ENCODE measurements at places on chromosomes 6 and 20.

DNA sequence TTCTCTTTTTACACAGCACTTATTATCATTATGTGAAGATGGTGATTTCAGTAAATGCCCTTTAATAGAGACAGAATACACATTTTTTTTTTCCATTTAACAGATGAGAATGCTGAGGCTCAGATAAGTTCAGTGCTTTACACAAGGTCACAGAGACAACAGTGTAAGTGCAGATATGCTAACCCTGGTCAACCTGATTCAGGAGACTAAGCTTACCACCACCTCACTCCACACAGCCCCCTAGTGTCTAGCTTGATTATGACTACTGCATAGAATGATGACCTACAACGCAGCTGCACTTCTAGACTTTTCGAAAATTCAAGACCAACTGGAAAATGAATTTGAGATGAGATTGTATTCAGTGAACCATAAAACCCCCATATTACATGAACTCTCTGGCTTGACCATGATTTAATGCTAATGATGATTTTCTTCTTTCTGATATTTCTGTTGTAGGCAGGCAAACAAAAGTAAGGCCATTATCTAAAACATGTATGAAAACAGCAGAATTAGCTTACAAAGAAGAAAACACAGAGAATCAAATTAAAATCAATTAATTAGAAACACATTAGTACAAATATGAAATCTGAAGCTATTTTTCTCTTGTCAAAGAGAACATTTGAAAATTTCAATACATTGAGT, 212.1 kb upstream of the PHACTR1 start:
- DNase-seq = no peak

DNA sequence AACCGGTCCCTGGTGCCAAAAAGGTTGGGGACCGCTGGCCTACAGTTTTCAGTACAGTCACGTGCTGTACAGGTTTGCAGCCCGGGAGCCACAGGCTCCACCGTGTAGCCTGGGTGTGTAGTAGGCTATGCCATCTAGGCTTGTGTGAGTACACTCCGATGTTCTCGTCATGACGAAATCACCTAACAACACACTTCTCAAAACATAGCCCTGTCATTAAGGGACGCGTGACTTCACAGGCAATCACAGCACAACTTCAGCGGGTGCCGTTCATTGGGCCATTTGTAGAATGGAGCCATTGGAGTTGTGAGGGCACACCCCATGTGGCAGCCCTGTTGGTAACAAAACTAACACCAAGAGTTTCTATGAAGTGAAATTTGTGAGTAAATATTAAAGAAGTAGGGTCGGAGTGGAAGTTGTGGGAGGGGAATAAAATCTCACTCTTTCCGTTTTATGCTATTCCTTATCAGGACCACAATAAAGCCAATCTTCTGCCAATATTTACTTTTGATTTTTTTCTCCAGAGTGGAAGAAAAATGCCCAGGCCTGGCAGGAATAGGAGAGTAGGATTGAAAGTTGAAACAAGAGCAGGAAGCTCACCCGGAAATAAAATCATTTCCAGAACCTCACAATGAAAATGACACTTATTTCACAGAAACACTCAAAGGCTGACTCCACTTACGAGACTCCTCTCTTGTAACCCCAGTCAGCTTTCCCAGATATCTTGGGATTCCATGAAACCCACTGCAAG, 63.7 kb upstream of the PTPN1 start:
- no peak for DNase-seq

GRCh38 chr6:131400054-131400778, 172.8 kb upstream of the ARG1 start:
- DNase-seq = no peak

GRCh38 chr6:14091339-14091978, 26.1 kb upstream of the CD83 start:
- DNase-seq = peak; percentile 12

- no peak for DNase-seq
Measured at GRCh38 chr6:30211899-30212298, 1.3 kb downstream of the TRIM26 start.

- DNase-seq = no peak
Measured at GRCh38 chr20:23059846-23060245, 10.4 kb upstream of the THBD start.

- DNase-seq = no peak
Measured at GRCh38 chr6:50653253-50653652, 60.1 kb upstream of the TFAP2D start.

DNA sequence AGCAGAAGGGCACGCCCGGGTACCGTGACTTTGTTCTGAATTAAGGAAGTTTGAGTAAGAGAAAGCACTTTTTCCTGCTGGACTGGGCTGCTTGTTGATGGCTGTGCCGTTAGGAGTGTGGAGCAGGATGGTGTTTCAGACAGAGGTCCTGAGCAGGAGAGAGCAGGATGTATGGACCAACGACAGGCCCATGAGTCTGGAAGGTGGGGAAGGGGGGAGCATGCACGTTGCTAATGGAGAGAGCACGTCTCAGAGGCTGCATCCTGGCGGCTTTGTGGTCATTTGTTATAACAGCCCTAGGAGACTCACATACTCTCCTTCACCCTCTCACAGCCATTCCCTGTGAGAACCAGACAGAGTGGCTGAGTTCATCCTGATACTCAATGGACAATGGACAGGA, 56.8 kb downstream of the PHACTR3 start:
- no peak for DNase-seq

GRCh38 chr6:8236956-8237355, 134.6 kb upstream of the EEF1E1 start:
- no peak for DNase-seq

DNA sequence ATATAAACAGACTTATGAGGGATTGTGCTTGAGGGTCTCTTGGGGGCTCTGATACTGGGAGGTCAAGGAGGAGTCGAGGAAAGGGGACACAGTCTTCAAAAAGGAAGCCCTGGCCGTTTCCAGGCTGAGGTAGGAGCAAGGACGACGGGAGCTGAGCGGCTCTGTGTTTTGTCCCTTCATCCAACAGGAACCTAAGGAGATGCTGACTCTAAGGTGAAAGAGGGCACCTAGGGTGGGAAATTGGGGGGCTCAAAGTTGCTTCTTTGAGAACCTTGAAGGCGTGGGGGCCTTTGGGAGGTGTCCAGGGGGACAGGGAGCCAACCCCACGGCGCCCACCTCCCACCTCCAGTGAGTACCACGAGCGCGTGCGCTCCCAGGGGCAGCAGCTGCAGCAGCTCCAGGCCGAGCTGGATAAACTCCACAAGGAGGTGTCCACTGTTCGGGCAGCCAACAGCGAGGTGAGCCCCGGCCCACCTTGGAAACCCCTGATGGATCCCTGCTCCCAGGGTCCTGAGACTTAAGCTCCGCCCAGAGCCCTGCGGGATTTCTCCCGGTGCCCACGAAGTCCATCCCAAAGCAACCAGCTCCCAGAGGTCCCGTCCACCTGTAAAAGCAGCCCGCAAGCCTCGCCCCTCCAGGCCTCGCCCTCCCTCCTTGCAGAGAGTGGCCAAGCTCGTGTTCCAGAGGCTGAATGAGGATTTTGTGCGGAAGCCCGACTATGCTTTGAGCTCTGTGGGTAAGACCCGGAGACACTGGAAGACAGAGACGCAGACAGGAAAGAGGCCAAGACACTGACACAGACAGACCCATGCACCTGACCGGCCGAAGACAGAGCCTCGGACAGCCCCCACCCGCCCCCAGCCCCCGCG, 2.9 kb downstream of the SPAG4 start:
- no peak for DNase-seq

DNA sequence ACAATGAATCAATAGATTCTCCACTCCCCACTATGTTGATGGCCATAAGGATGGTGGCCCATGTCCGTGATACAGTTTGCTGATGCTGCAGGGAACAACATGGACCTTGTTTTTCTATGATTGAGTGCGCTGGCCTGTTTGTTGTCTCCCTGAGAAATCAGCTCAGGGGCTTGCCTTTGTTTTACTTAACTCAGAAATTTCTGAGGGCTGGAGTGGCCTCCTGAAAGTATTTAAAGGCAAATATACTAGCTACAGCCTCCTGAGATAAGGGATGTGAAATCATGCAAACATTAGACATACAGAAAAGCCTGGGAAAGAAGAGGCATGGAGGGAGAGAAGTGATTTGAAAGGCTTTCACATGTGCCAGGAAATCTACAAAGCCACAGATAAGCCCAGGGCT, 170.3 kb upstream of the FLRT3 start:
- DNase-seq = no peak

DNA sequence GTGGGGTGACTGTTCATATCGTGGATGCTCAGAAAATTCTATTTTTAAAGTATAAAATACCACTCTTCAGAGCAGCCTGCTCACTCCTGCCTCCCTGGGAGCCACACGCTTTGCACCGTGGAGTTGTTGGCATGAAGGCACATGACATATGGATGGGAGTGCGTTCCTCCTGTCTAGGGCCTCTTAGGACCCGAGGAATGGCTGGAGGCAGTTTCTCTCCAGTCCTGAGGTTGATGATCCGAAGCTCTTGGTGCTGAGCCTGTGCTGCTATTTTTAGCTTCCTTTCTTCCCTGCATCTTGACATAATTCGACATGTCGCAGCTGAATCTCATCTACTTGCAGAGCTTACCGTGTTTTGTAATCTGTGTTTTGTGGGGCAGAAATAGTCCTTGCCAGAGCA, 73.9 kb downstream of the PHACTR3 start:
- DNase-seq = no peak

DNA sequence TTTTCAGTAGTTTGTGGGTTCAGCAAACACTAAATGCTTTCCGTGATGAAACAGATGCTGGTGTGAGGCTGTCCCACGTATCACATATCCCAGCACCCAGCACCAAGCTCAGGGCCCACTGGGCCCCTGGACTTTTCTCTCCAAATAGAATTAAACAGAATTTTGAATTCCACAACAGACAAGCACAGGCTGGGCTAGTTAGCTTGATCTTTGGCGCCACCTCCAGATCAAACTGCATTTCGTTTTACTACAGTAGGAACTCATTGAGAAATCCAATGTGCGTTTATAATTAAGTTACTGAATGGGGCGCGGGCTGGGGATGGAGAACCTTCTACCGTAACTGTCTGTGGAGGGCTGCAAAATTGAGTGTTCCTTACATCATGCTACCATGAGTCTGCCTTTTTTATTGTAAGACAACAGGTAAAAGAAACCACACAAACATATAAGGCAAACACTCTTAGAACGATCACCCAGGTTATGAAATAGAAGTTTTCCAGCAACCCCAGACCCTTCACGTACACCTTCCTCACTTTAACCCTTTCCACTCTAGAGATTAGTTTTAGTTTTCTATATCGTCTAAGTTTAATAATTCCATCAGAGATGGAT, 107.8 kb downstream of the ZFP64 start:
- peak; percentile 42 for DNase-seq

GRCh38 chr6:169169375-169169774, 84.3 kb downstream of the THBS2 start:
- DNase-seq = no peak

DNA sequence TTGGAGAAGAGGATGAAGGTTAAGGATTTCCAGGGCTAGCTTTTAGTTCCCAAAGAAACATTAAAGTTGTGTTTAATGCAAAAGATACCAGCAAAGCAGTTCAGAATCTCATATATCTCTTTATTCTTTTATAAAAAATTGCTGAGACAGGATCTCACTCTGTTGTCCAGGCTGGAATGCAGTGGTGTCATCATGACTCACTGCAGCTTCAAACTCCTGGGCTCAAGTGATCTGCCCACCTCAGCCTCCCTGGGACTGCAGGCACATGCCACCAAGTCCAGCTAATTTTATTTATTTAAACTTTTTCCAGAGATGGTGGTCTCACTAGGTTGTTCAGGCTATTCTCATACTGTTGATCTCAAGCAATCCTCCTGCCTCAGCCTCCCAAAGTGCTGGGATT, 41.1 kb upstream of the CAP2 start:
- no peak for DNase-seq

GRCh38 chr6:101613556-101613955, 220.0 kb downstream of the GRIK2 start:
- no peak for DNase-seq

DNA sequence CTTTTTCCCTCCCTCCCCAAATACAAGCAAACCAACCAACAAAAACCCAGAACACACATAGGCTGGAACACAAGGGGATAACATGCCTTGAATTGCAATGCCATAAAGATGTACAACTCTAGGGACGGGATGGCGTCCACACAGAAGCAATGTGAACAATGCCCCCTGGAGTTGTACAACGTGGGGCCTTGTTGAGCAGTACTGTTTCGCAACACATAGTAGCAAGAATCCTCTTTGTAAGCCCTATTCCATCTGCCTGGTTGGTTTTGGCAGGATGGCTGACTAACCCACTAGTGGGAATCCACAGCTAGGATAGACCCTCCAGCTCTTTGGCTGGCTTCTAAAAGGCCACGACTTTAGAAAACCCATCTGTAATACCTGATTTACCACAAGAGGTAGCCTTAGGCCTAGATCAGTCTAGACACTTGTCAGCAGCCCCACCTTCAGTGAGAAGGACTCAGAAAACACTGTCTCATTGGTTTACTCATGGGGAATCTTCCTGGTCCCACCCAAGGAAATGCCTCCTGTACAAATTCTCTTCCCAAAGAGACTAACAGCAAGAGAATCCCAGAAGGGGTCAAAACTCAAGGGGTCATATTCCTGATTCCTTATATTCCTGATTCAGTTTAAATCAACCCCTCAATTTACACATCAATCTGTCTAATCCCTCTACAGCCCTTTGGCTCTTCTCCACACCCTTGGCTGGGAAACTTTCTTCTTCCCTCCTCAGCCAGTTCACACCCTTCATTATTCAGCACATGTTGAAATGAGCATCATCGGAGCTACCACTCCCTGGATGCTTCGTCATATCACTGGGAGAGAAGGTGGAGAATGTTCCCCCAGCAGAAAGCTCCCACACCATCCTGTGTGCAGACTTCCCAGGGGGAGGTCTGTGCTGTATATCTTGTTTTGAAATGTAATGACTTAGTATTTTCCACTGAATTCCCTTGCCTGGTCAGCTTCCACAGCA, 622.4 kb upstream of the FLRT3 start:
- DNase-seq = no peak

DNA sequence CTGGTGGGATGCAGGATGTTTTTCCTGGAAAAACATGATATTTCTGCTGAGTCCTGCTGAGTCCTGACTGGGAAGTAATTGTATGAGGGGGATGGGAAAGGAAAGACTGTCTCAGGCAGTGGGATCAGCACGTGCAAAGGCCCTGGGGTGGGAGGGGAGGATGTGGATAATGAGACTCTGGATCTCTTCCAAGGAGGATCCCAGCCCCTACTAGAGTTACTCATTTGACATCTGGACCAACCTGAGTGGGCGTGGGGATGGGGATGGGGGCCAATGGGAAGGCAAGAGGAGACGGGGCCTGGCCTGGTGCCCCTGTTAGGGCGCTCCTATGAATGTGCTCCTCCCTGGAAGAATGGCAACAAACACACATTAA, 73.0 kb downstream of the CD40 start:
- DNase-seq = no peak

GRCh38 chr6:114158411-114158810, 184.4 kb downstream of the HS3ST5 start:
- DNase-seq = no peak

DNA sequence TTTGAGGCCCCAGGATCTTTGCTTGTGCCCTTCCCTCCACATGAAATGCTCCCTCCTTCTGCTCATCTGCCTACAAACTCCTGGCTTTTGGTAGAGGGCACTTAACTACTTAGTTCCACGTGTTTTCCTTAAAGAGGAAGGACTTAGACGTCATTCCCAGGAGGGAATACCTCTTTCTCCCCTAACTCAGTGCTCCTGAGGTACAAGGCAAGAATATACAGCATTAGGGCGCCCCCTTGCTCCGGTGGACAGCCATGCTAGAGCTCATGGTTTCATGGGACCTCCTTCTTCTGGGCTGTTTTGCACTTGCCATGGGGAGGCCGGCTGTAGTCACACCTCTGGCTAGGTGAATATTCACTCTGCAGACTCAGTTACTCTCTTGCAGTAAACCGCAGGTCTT, 93.8 kb upstream of the LY86 start:
- no peak for DNase-seq

- DNase-seq = no peak
Measured at GRCh38 chr6:35876902-35877301, 44.0 kb downstream of the SRPK1 start.

Measured in globus pallidus (tissue), 1 donor.